Esophagus mucosa (tissue), 1 donor: ENCODE measurements at places on chromosomes 2 and 18. TPM values are rescaled to one million over a fixed set of nuclear protein-coding genes. Genes with fewer than 3 reads are reported as not detected.

PRKAG3 gene
- total RNA-seq: not detected

KCNE4 gene
- 0.12 TPM for total RNA-seq

CD8A gene
- total RNA-seq: 0.44 TPM

GRB14 gene
- 0.36 TPM for total RNA-seq

PSMA8 gene
- total RNA-seq: not detected

ZAP70 gene
- total RNA-seq: 0.76 TPM

MDH1B gene
- total RNA-seq: 0.76 TPM

WNT10A gene
- total RNA-seq: 3.4 TPM

TTN gene
- total RNA-seq: 1.5 TPM

GRCh38 chr2:158539176-158540005, 82.6 kb downstream of the PKP4 start:
- ATAC-seq: peak; percentile 85

DNA sequence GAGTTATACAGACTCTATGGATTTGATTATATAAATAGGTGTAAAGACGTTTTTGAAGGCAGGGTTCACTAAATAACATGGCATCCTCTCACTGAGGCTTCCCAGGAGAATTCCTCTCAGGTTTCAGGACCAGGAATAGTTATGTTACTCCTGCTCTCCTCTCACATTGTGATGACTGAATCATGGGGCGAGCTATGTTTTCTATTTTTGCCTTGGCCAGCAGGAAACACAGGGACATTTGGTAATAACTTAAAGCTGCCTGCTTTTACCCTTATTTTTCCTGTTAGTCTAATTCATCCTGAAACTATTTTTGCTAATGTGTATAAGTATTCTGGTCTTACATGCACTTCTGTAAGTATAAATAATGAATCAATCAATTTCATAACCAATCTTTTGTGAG, 115.3 kb upstream of the ITGB6 start:
- no peak for ATAC-seq

- no peak for ATAC-seq
These were observed 135.4 kb upstream of the APCDD1 start for GRCh38 chr18:10319026-10319425.

DNA sequence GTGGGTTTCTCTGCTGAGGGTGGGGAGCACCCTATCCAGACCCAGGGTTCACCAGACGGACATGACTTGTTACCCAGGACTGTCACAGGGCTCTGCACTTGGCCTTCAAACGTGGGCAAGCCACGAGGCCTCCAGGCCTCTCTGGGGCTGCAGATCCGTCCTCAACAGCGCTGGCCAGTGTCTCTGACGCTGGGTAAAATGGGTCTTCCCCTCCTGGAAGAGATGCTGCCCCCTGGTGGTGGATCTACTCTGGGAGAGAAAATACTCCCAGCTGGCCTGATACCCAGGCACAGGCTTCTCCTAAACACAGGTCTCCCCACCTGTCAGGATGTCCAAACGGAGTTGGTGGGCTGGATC, 3.7 kb downstream of the GPR17 start:
- peak; percentile 61 for ATAC-seq

- no peak for ATAC-seq
These were observed 14.9 kb downstream of the IGFBP2 start for GRCh38 chr2:216648105-216648504.

- no peak for ATAC-seq
These were observed 246.5 kb upstream of the SPRED2 start for GRCh38 chr2:65678779-65679391.

DNA sequence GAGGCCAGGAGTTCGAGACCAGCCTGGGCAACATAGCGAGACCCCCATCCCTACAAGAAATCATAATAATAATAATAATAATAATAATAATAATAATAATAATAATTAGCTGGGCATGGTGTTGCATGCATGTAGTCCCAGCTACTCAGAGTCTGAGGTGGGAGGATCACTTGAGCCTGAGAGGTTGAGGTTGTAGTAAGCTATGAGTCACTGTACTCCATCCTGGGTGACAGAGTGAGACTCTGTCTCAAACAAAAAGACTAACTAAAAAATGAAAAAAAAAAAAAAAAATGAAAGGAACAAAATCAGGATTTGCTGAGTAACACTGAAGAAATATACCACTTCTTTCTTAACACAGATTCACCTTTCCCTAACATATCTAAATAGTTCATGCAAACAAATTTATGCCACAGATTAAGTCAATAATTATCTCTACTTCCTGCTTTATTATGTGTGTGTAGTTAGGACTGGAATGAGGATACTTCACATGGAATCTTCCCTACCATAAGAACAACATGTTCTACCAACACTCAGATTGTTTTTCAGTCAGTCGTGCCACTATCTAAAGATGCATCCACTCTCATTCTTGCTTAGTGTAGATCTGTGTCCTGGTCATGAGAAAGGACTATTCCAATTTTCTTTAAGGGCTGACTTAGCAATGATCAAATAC, 928.7 kb downstream of the SLC4A3 start:
- no peak for ATAC-seq

GRCh38 chr2:176172895-176173566, 15.4 kb upstream of the HOXD1 start:
- no peak for ATAC-seq

DNA sequence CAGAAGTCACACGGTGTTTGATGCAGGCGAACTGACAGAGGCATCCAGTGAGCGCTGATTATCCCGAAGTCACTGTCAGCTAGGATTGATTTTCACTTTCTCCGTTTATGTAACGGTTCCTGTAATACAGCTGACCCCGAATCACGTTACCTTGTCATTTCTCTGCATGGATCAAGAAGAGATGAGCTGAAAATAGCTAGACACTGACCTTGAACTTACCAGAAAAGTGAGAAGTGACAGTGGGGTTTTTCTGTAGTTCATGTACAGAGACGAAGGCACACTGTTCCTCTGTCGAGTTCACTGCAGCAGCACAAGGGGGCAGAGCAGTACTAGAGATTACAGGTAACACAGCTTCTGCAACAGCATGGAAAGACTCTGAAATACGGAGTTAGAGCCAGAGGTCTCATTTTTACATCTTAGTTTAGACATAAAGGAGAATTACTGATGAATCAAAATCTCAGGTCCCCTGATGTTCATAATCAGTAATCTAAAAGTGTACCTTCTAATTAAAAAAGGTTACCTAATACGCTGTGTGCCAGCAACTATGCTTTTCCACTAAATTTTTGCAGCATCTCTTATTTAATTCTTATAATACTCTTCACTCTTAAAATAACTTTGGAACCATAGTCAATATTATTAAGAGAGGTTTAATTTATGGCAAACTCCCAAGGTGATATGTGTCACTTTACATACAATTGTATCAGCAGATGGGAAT, 33.1 kb downstream of the ARHGAP15 start:
- ATAC-seq: peak; percentile 41

DNA sequence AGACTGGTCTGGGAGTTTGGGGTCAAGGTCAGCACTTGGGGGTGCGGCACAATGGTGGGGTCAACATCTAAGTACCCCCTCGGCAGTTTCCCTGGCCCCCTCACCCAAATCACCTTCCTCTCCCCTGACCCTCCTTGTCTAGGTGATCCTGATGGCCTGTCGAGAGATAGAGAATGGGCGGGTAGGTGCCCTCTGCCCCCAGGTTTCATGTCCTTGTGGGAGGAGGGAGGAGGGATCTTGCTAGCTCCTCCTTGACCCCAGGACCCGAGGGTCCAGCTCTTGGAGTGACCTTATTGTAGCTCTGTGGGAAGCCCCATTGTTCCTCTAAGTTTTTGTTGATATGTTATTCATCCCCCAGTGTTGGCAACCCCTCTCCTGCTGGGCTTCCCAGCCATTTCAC, 3.6 kb downstream of the PTPN18 start:
- no peak for ATAC-seq
